Esophagus squamous epithelium (tissue), 5 donors: ENCODE measurements at places on chromosomes 6 and 20. TPM values are rescaled to one million over a fixed set of nuclear protein-coding genes. Genes with fewer than 3 reads are reported as not detected.
A peak's percentile ranks its signal among the peaks of the same experiment; 100 is the strongest.

GRCh38 chr6:44698602-44699001 lies 311.1 kb downstream of the CDC5L start:
- H3K27me3 ChIP-seq = no peaks in the 10 kb centered on the region
- DNase-seq = no peak
- no peak overlapping the region for H3K27ac ChIP-seq

- peaks cover 13% of the 10 kb centered on the region for H3K4me1 ChIP-seq
- no peak overlapping the region for H3K4me3 ChIP-seq
- H3K27me3 ChIP-seq = no peaks in the 10 kb centered on the region
These were observed 190.8 kb upstream of the LAMP5 start for GRCh38 chr20:9323622-9324021.

GRCh38 chr20:44370639-44371218 lies 15.2 kb downstream of the HNF4A start:
- no peaks in the 10 kb centered on the region for H3K27me3 ChIP-seq
- no peak overlapping the region for H3K4me3 ChIP-seq
- H3K4me1 ChIP-seq = no peaks in the 10 kb centered on the region
- DNase-seq = no peak

DNA sequence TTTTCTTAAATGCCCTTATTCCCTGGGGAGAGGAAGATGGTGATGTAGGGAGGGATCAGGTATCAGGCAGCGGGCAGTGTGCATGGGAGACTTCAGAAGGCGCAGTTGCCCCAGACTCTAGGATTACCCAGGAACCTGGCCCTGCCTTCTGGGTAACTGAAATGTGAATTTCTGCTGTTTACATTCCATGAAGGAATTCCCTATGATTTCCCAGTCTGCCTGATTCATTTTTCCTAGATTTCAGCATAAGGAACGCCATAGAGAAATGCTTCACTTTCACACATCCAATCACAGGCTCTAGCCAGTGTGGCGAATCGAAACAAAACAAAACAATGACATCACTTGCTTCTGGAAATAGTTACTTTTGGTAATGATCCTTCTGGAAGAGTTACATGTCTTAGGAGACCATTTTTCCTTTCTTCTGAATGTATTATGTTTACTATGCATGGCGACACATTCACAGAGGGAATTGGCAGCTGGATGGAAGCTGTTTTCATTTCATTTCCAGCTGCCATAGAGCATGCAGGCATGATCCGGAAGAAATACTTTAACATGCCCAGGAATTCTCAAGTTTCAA lies 33.3 kb downstream of the LRP11 start:
- no peaks in the 10 kb centered on the region for H3K4me1 ChIP-seq
- H3K36me3 ChIP-seq = peaks cover 7% of the 10 kb centered on the region
- H3K27ac ChIP-seq = no peak overlapping the region
- DNase-seq = no peak
- H3K27me3 ChIP-seq = no peaks in the 10 kb centered on the region

GRCh38 chr20:46229478-46230105 lies 78.7 kb downstream of the CDH22 start:
- H3K4me1 ChIP-seq = no peaks in the 10 kb centered on the region
- DNase-seq = no peak
- H3K27ac ChIP-seq = no peak overlapping the region
- no peaks in the 10 kb centered on the region for H3K36me3 ChIP-seq
- H3K4me3 ChIP-seq = no peak overlapping the region
- peaks cover 80% of the 10 kb centered on the region for H3K27me3 ChIP-seq

DNA sequence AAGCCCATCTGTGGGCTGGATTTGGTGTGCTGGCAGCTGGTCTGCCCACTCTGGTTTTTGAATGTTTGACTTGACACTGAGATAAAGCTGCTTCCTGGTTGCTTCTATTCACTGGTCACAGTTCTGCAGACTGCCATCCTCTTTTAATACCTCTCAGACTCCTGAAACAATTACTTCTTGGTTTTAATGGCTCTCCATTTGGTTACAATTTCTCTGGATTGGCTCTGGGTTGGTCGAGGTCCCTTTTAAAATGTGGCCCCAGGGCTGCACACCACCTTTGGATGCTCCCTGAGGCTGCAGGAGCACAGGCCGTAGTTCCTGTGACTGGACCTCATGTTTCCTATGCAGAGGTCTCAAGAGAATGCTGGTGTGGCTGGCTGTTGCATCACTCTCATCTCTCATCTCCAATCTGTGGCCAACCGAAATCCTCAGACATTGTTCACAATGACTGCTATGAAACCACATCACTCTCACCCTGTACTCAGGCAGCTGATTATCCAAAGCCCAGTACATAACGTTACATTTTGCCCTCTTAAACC lies 98.5 kb downstream of the INSM1 start:
- no peak for DNase-seq
- no peak overlapping the region for H3K4me3 ChIP-seq
- H3K36me3 ChIP-seq = no peaks in the 10 kb centered on the region
- H3K27ac ChIP-seq = no peak overlapping the region

- H3K4me3 ChIP-seq = no peak overlapping the region
- H3K27me3 ChIP-seq = no peaks in the 10 kb centered on the region
- H3K36me3 ChIP-seq = no peaks in the 10 kb centered on the region
- H3K27ac ChIP-seq = no peak overlapping the region
These were observed 5.8 kb downstream of the IL20RA start for GRCh38 chr6:137039010-137039409.

- peaks cover 53% of the 10 kb centered on the region for H3K36me3 ChIP-seq
- no peak overlapping the region for H3K4me3 ChIP-seq
- peaks cover 4% of the 10 kb centered on the region for H3K4me1 ChIP-seq
- no peaks in the 10 kb centered on the region for H3K27me3 ChIP-seq
- peak overlapping the region; percentile 3 for H3K27ac ChIP-seq
These were observed 31.7 kb upstream of the ASXL1 start for GRCh38 chr20:32326504-32326845.

DNA sequence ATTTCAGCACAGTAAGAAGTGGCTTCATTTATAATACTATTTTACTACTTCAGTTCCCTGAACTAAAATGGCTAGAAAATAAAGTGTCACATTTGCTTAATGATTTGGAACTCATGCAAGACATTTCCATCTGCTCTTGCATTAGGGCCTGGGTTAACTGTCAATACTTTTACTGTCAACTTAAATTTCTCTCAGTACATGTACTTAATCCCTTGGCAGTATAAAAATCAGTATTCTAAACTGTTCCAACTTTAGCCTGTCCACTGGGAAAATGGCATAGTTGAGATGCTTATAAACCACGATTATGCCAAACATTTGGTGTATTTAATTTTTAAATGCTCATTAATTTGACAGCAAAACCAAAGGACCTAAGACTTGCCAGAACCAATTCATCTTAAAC lies 154.5 kb downstream of the ASCC3 start:
- H3K4me3 ChIP-seq = no peak overlapping the region
- H3K27ac ChIP-seq = no peak overlapping the region
- no peaks in the 10 kb centered on the region for H3K36me3 ChIP-seq
- H3K27me3 ChIP-seq = no peaks in the 10 kb centered on the region
- no peaks in the 10 kb centered on the region for H3K4me1 ChIP-seq
- no peak for DNase-seq

GRCh38 chr20:17747431-17747846 lies 47.7 kb downstream of the BANF2 start:
- H3K4me3 ChIP-seq = no peak overlapping the region
- no peaks in the 10 kb centered on the region for H3K27me3 ChIP-seq
- H3K4me1 ChIP-seq = no peaks in the 10 kb centered on the region
- no peak overlapping the region for H3K27ac ChIP-seq
- DNase-seq = no peak

DNA sequence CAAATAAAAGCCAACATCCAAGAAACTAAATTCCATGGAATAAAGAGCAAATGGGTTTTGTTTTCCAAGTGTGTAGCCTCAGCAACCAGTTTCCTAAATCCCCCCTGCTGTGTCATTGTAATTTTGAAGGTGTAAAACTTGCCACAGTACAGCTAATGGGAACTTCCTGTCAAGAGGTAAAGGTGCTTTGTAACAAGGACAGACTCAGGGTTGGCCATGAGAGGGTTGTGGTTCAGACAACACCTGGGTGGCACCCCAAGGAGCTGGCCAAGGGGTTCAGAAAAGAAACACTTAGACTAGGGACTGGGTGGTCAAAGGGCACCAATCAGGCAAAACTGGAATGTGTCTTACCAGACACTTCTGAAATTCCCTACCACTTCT lies 52.4 kb upstream of the LYRM2 start:
- no peak overlapping the region for H3K27ac ChIP-seq
- no peaks in the 10 kb centered on the region for H3K27me3 ChIP-seq
- no peaks in the 10 kb centered on the region for H3K4me1 ChIP-seq
- H3K36me3 ChIP-seq = peaks cover 3% of the 10 kb centered on the region

DNA sequence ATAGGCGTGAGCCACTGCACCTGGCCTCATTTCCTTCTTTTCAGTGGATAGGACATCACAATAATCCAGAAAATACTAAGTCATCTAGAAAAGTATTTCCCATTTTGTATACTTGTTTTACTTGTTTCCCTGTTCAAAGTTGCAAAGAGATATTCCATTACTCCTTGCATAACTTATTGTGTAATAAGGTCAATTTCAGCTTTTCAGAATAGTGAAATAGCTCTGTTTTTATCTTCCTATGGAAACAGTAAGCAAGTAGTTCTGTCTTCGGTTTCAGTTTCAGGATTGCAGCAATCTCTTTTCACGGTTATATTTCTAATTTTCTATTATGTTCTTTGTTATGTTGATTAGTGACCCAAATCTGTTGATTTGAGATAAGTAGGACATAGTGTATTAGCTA lies 6.0 kb downstream of the STX11 start:
- H3K4me3 ChIP-seq = no peak overlapping the region
- H3K4me1 ChIP-seq = peaks cover 4% of the 10 kb centered on the region
- H3K36me3 ChIP-seq = no peaks in the 10 kb centered on the region
- DNase-seq = no peak
- H3K27me3 ChIP-seq = no peaks in the 10 kb centered on the region
- no peak overlapping the region for H3K27ac ChIP-seq

- DNase-seq = no peak
- peaks cover 6% of the 10 kb centered on the region for H3K4me1 ChIP-seq
- no peaks in the 10 kb centered on the region for H3K27me3 ChIP-seq
These were observed 12.4 kb downstream of the LY86 start for GRCh38 chr6:6600875-6601274.

GRCh38 chr6:18485660-18486435 lies 98.7 kb downstream of the RNF144B start:
- H3K4me3 ChIP-seq = no peak overlapping the region
- H3K27me3 ChIP-seq = no peaks in the 10 kb centered on the region
- peaks cover 34% of the 10 kb centered on the region for H3K4me1 ChIP-seq
- H3K27ac ChIP-seq = no peak overlapping the region

DNA sequence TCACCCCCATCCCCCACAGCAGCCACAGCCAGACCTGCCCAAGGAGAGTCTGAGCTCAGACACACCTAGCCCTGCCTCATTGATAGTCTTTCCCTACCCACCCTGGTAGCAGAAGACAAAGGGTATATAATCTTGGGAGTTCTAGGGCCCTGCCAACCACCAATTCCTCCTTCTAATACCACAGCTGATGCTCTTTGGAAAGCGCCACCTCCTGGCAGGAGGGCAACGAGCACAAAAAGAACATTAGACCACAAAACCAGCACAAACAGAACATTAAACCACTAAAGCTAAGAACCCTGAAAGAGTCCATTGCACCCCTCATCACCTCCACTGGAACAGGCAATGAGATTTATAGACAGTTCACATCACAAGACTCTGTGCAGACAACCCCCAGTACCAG lies 195.8 kb upstream of the FUT9 start:
- H3K27me3 ChIP-seq = no peaks in the 10 kb centered on the region
- DNase-seq = no peak
- H3K4me3 ChIP-seq = no peak overlapping the region
- H3K4me1 ChIP-seq = no peaks in the 10 kb centered on the region
- no peaks in the 10 kb centered on the region for H3K36me3 ChIP-seq

GRCh38 chr6:13479971-13480434 lies 7.4 kb downstream of the GFOD1 start:
- H3K4me1 ChIP-seq = peaks cover 13% of the 10 kb centered on the region
- peak overlapping the region; percentile 60 for H3K27ac ChIP-seq
- no peak overlapping the region for H3K4me3 ChIP-seq

- DNase-seq = no peak
- H3K4me3 ChIP-seq = no peak overlapping the region
- no peaks in the 10 kb centered on the region for H3K4me1 ChIP-seq
- no peaks in the 10 kb centered on the region for H3K27me3 ChIP-seq
- no peaks in the 10 kb centered on the region for H3K36me3 ChIP-seq
These were observed 168.0 kb downstream of the ZMYND8 start for GRCh38 chr20:47188540-47188939.

DNA sequence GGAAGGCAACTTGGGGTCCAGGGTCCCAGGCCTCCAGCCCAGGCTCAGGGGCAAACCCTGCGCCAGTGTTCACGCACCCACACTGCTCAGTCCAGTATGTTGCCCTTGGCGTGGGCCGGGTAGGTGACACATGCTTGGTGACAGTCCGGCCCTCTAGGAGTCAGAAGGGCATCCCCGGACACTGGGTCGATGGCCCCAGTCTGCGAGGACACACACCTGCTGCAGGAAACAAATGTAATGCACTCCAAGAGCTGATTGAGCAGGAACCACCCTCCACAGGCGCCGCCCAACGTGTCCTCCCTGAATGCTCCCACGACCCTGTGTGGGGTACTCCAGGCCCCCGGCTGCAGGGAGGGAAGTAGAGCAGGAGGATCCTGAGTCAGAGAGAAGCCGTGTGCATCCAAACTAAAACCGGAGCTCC lies 160.7 kb downstream of the DLL1 start:
- no peak for DNase-seq
- H3K27ac ChIP-seq = no peak overlapping the region
- H3K36me3 ChIP-seq = no peaks in the 10 kb centered on the region
- no peak overlapping the region for H3K4me3 ChIP-seq
- peaks cover 26% of the 10 kb centered on the region for H3K4me1 ChIP-seq
- no peaks in the 10 kb centered on the region for H3K27me3 ChIP-seq

DNA sequence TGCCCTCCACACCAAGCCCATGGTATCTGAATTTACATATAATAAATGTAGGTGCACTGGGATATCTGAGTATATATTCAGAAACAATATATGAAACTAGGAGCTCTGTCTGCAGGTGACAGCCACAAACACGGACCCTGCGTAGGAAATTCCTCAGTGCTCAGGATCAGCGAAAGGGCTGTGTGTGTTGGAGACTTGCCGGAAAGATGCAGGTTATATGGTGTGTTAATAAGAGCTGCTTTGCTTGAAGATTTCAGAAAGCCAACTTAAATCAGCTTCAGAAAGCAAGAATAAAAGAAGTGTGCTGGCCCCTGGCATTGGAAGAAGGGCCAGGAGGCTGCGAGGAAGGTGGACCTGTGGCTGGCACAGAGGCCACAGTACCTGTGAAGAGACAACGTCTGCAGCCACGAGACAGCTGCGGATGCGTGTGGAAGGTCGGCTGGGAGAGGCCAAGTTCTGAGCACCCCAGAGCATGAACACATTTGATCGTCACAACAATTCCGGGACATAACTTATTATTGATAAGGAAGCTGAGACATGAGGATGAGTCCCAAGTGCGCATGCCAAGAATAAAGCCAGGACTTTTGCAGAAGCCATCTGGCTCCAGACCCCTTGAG lies 183.2 kb downstream of the DLL1 start:
- DNase-seq = no peak
- no peak overlapping the region for H3K27ac ChIP-seq
- no peaks in the 10 kb centered on the region for H3K4me1 ChIP-seq
- H3K27me3 ChIP-seq = no peaks in the 10 kb centered on the region
- H3K36me3 ChIP-seq = no peaks in the 10 kb centered on the region
- H3K4me3 ChIP-seq = no peak overlapping the region

GRCh38 chr20:21396599-21397340 lies 556 bp downstream of the NKX2-4 start:
- no peak overlapping the region for H3K27ac ChIP-seq
- peaks cover 100% of the 10 kb centered on the region for H3K27me3 ChIP-seq
- H3K36me3 ChIP-seq = no peaks in the 10 kb centered on the region
- H3K4me3 ChIP-seq = no peak overlapping the region

Gene TDRD6
- 0.22 TPM for total RNA-seq

Gene OOEP
- total RNA-seq = not detected

Gene TMC2
- total RNA-seq = not detected

Gene TCF15
- total RNA-seq = not detected

Gene CCN6
- 0.38 TPM for total RNA-seq

Gene FOXC1
- total RNA-seq = 3.9 TPM

Gene ASIP
- total RNA-seq = not detected

Gene PBOV1
- not detected for total RNA-seq

Gene RALGAPB
- 21.4 TPM for total RNA-seq
